ENCODE measurements at places on chromosomes 7 and 10.
A peak's percentile ranks its signal among the peaks of the same experiment; 100 is the strongest.

DNA sequence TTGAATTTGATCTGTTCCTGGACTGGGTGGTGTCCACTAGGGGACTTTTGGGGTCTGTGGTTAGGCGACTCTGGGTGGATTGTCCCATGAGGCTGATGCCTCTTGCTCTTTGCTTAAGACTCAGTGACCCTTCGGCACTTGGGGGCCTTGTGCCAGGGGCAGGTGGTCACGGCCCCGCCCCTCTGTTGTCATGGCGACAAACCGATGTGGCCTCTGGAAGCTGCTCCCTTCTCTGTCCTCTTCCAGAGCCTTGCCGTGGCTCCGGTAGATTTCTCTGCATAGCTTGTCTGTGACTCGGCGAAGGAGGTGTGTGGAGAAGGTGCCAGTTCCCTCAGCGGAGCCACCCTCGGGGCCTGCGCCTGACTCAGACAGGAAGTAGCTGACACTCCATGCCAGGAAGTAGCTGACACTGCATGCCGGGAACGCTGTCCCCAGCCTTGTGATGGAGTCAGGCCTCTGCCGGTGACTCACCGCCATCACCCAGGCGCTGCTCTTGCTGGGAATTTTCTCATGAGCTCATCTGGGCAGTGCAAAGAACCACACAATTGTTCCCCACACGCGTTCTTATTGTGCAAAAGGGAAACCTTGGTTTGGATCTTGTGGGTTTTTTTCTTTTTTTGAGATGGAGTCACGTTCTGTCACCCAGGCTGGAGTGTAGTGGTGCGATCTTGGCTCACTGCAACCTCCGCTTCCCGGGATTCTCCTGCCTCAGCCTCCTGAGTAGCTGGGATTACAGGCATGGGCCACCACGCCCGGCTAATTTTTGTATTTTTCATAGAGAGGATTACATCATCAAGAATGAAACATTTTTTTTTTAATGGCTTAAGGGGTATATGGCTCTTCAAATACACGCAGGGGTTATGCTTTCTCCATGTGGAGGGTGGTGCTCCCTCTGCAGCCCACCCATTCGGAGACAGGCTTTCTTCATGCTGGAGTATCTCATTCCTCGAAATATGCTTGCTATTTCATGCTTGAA lies 72.6 kb downstream of the PFKFB3 start:
- DNase-seq, result peak; percentile 48

GRCh38 chr7:149823631-149824199 lies 14.5 kb upstream of the ZNF862 start:
- DNase-seq, result no peak

DNA sequence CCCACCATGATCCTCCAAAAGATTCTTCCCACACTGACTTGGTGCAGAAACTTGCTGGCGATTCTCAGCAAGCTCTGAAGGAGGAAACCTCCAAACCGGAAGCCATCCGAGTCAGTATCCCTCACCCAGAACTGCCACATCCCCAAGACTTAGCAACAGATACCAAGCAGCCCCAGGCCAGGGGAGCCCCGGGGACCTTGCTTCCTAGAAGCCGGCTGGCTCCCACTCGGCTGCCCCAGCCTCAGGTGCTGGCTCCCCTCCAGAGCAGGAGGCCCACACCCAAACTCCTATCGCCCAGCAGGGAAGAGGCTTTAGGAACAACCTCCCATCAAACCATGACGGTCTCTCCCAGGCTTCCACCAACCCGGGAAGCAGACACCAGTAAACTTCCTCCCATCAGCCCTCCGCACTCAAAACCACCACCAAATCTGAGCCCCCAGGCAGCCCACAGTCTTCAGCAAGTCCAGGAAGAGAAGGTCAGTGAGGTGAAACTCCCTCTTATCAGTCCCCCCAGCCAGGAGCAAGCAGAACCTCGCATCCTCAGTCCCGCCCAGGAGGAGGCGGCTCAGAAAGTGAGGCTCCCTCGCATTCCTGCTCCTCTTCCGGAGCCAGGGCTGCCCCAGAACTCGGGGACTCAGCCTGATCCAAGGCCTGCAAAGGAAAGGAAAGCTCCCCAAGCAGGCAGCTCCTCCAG lies 82.3 kb downstream of the LRGUK start:
- DNase-seq, result no peak

GRCh38 chr7:35526645-35527044 lies 168.3 kb downstream of the HERPUD2 start:
- no peak for DNase-seq

DNA sequence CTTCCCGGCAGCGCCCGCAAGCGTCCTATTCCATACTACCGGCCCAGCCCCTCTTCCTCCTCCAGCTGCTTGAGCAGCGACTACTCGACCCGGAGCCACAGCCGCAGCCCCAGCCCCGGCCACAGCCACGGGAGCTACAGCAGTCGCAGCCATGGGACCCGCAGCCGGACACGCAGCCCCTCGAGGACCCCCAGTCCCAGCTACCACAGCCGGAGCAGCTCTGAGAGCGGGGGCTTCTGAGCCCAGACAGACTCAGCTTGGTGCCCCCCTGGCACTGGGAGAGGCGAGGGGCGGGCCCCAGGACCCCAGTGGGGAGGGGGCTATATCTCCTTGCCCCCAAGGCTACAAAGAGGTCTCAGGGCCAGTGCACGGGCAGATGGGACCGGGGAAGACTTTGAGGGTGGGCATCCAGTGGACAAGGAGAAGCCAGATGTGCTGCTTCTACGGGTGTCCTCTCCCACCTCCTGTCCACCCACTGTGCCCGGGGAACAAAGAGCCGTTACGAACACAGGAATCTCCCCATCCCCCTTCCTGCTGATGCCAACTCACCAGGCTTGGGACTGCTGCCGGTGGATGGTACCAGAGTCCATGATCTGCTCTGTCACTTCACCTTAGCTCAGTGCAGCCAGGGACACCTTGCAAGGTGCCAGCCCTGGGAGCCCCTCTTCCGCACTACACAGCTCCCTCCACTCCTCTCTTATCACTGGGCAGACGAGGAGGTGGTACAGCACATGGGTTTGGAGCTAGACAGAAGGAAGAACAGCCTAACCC lies 16.7 kb upstream of the HSPB1 start:
- no peak for DNase-seq

- DNase-seq, result no peak
These were observed 398.5 kb downstream of the PCDH15 start for GRCh38 chr10:54402576-54402975.

DNA sequence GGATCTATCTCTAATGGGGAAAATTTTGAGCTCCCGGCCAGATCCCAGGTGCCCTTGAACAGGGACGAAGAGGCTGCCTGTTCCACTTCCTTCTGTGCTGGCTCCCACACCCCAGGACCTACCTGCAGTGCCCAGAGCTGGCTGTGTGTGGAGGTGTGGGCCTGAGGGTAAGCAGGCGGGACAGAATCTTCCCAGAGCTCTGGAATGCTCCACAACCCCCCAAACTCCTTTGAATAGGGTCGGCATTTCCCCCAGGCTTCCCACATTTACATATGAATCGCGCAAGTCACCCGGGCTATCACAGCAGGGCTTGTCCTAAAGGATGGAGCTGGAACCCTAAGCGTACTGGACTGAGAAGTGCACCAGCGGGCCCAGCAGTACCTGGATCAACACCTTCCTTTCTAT lies 95.9 kb downstream of the DNMBP start:
- DNase-seq, result no peak

GRCh38 chr7:28106321-28106829 lies 74.2 kb downstream of the JAZF1 start:
- no peak for DNase-seq

Measured in stimulated activated CD8-positive, alpha-beta memory T cell treated with anti-CD3 and anti-CD28 coated beads, Interleukin-15, amount 100 ng/mL, for 24 hours (primary cell).